ENCODE measurements at places on chromosomes 6 and 20. TPM values are rescaled to one million over a fixed set of nuclear protein-coding genes. Genes with fewer than 3 reads are reported as not detected.

DNA sequence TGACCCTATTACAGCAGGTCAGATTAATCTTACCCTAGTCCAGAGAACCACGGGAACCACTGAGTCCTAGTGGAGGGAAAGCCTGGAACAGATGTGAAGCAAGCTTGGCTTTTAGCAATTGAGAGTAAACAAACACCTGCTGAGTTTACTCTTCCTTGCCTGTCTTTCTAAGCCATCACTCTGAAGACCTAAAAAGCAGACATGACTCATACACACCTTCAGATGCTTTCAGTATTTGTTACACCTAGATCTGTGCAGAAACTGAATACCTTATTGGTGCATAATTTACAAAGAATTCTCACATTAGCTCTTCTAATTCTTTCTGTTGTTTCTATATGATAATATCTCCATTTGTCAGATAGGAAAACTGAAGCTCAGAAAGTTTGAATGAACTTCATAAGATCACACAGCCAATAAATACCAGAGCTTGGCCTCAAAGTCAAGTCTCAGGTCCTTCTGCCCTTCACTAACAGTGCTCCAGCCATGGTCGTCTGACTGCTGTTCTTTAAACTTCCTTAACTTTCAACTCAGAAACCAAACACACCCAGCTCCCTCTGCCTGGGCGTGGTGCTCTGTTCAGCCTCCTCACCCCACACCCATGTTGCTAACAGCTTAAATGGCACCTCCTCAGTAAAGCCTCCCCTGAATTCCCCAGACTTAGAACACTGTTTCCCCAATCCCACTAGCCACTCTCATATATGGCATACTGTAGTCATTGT is 8.6 kb upstream of the GABBR1 start:
- DNase-seq: no peak

- DNase-seq: no peak
These were observed 76.9 kb upstream of the PHACTR2 start for GRCh38 chr6:143600821-143601220.

OXT gene
- total RNA-seq: not detected

CD93 gene
- 0.04 TPM for total RNA-seq

DNA sequence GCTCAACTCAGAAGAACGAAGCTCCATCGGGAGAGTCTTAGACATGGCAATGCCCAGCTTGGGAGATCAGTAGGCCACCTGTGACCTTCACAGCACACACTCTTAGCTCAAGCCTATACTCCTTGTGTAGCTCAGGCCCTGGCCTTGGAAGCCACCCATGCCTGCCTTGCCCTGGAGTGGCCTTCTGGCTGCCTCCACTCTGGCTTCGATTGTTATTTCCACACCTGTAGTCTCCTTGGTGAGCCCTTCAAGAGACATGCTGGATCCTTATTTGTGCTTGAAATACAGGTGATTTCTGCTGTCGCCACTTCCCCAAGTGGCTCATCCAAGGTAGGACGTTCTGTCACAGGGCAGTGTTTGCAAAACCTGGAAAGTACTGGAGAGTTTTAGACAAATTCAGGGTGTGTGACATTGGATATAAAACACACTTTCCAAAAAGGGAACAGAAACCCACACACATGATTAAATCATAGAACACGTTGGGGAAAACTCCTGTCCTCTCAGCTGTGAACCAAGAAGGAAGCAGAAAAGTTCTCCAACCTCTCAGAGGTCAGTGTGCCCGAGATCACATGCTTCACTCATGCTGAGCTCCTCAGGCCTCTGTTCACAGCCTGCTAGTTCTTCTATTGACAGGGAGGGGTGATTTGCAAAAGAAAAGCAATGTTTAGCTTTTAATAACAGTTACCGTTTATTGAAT is 391.8 kb downstream of the CDC5L start:
- no peak for DNase-seq

DNA sequence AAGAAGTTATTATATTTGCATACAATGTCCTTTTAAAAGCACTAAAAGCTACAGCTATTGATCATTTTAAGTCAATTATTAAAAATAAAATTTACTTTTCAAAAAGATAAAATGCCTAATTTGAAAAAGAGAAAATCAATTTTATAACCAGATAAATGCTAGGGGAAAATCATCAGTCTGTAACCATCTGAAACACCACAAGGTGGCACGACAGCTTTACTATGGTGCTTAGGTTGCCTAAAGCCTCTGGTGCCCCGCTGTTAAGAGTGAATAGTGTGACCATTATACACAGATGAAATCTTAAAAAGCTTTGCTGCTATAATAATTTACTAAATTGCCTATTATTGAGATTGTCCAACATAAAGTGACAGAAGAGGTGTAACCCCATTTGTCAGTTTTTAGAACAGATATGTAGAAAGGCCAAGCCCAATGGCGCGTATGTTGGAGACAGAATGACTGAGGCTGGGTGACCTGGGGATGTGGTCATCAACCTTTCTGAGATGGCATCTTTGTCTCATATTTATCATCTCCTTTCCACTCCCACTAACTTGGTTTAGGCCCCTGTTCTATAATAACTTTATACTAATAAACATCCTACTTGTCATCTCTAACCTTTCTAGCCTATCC is 100.8 kb downstream of the MOXD1 start:
- peak; percentile 14 for DNase-seq

APCDD1L gene
- total RNA-seq: not detected

- DNase-seq: no peak
These were observed 346.2 kb upstream of the MMS22L start for GRCh38 chr6:97629180-97629579.
